HCT116 (cell line): ENCODE measurements at places on chromosomes 6 and 20.

GRCh38 chr6:112760831-112761230, 413.7 kb downstream of the RFPL4B start:
- no peak for DNase-seq

- DNase-seq, result no peak
These were observed 161.7 kb downstream of the GRM1 start for GRCh38 chr6:146190581-146190980.

DNA sequence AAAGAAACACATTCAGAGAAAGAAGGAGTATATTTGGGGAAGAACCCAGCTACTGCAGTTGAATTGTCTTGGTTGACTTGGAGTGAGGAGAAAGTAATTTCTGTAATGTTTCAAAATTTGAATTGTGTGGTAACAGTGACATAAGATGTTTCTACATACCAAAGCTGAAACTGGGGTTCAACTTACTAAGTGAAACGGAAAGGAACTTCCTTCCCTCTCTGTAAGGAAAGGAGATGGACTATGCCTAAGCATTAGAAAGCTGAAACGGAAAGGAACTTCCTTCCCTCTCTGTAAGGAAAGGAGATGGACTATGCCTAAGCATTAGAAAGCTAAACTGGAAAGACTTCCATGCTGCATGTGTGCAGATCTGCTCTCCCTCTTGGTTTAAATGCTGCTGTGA, 46.0 kb downstream of the HUS1B start:
- no peak for DNase-seq

GRCh38 chr6:44078827-44079671, 48.2 kb downstream of the MRPL14 start:
- DNase-seq, result peak; percentile 60

GRCh38 chr6:32189742-32190053, 304 bp downstream of the PBX2 start:
- no peak for DNase-seq

GRCh38 chr6:2931970-2932748, 29.1 kb upstream of the SERPINB9 start:
- peak; percentile 82 for DNase-seq

DNA sequence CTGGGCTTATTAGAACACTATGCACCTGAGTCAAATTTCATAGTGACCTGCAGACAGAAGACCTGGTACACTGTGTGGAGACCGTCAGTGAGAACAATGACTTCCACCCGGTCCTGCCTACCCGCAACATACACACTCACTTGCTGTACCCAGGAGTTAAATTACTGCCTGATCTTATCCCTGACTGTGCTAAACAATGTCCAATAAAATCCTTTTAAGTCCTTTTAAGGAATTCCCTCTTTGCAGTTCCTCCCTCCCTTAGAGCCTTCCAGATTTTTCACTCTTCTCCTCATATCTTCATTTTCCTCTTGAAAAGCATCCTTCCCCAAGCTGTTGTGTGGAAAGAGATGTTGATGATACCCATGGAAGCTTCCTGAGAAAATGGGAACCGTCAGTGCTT, 3.4 kb upstream of the KCNG1 start:
- no peak for DNase-seq

DNA sequence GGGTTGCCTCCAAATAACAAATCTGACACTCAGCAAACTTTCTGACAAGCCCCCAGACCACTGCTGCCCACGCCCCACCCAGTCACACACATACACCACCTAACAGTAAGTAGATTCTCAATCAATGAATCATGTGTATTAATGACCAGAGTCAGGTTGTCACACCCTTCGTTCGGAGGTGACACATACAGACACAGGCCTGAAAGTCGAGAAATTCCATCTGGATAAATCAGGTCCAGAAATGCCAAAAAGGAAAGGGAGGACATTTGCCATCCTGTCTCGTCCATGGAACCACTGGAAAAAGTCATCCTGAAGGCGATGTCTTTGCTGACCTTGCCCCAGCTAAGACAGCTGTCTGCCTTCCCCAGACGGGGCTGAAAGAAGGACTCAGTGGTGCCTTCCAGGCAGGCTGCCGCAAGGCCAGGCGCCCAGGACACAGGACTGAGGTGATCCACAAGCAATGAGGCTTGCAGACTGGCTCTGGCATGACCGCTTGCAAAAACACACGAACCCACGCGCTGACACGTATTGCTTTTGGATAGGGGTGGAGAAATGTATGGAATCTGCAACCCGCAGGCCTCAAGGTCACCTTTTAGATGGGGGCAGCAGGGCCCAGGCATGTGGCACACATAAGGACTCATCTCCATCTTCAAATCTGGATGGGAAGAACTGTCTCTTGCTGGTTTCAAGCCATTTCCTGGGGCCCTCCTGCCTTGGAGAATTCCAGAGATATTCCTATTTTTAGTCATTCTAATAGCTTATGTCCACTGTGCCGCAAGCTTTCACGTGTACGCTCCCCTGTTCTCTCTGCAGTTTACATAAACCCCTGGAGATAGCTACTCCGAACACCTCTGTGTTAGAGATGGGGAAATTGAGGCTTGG, 9.0 kb downstream of the NFATC2 start:
- peak; percentile 79 for DNase-seq

DNA sequence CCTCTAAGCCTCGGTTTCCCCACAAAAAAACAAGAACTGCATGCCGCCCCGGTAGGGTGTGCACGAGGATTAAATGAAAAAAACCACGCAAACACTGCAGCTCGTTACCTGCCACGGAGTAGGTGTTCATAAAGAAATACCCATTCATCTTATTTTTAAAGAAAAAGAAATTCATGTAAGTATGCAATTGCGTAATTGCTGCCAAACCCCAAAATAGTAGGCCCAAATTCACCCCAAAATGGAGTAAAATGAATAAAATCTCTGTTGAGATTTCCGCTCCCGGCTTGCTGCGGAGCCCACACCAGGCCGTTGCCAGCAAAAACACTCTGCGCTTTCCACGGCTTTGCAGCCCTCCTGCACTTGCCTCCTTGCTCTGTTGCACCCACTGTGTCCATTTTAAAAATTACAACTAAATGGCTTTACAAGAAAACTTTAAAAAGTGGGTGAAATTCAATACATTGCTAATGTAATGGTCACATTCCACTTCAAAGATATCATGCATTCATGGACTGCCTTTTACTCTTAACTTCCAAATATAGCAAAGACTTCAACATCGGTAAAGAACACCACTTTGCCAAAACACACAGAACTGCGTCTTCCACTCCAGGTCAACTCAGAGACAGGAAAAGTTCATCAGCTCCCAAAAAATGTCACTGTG, 125.0 kb downstream of the ZMYND8 start:
- no peak for DNase-seq

GRCh38 chr6:17816921-17817611, 110.3 kb upstream of the NUP153 start:
- no peak for DNase-seq

GRCh38 chr6:15980801-15981200, 148.1 kb upstream of the MYLIP start:
- DNase-seq, result no peak

- DNase-seq, result no peak
These were observed 85.4 kb downstream of the PPP1R14C start for GRCh38 chr6:150228072-150228733.

DNA sequence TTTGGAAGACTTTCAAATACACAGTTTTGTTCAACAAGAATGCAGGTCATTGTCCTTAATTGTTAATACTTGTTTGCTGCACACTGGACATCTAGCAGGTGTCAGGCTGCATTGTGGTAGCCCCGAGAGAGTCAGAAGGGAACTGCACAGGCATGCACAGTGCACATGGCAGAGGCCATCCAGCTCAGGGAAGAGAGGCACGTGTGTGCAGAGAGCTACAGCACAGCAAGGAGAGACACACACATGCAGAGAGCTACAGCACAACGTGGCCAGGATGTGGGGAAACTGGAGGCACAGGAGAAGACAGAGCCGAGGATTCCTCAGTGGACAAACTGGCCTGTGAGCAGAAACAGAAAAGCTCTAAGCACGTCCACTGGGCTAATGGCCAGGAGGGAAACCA, 272.0 kb downstream of the SMOC2 start:
- no peak for DNase-seq

GRCh38 chr6:50380406-50381098, 330.8 kb upstream of the DEFB112 start:
- DNase-seq, result no peak

DNA sequence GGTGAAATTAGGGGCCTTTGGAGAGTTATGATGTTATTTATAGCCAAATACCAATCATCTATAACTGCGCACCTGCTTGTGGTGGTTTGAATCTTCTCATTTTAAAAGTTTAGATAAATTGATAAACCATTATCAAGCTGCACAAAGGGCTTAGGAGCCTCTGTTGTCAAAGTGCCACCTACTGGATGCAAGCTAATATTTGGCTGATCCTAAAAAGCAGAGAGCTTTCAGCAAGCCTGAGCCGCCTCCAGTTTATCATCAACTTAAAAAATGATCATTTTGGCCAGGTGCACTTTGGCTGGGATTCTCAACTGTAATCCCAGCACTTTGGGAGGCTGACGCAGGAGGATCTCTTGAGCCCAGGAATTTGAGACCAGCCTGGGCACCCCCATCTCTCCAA, 58.5 kb upstream of the ATXN1 start:
- DNase-seq, result no peak

DNA sequence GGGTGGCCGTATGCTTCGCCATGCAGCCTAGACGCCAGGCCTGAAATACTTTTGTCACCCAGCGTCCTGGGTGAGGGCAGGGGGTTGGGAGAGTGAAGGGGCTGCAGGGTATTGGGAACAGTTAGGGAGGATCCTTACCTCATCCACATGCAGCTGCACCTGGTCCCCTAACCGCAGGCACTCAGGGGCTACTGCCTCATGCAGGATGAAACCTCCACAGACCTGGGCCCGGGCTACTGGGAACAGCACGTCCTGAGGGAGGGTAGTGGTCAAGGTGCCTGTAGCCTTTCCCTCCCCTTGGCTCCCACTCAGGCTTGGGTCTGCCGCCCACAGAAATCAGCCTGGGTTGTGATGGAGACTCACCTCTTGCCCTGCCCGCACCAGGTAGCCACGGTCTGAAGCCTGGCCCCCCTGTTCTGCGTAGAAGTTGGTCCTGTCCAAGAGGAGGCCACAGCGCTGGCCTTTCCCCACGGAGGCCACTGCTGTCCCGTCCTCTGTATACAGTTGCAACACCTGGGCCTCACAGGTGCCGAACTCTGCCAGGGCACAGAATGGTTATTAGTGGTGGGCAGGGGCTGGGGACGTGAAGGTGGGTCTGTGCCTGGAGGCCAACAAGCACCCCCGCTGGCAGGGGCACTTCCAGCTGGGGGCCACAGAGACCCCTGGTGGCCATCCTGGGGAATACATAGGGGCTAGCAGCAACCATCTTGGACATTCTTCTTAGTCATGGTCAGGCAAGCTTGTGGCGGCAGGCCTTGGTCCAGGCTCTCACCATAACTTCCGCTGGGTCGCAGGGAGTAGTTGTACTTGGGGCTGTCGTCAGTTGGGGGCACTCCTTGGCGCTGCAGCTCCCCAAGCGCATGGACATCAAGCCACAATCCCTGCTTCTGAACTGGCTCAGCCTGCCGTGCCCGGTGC, 8.6 kb downstream of the AARS2 start:
- DNase-seq, result peak; percentile 10

DNA sequence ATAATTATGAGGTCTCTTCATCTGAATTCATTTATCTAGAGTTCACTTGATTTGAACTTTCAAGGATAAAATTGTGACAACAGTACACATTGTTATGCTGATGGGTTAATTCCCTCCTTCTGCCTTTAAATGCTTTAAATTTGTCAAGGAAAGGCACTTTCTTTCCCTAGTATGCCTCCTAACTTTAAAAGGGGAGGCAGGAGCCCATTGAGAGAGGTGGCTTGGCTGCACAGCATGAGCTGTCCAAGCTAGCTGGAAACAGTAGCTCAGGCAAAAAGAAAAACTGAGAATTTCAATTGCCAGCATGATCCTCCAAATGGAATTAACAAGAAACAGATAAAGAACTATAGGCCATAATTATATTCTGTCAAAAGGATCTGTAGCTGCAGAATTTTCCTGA, 243.3 kb upstream of the GRIK2 start:
- no peak for DNase-seq

GRCh38 chr6:36758516-36759147, 61.0 kb downstream of the RAB44 start:
- no peak for DNase-seq
